GM03348 (cell line): ENCODE measurements at places on chromosomes 4 and X.

GRCh38 chr4:187940299-187940698 is 55.3 kb upstream of the ZFP42 start:
- DNase-seq = no peak

GRCh38 chr4:41452484-41453225 is 85.3 kb upstream of the LIMCH1 start:
- no peak for DNase-seq

DNA sequence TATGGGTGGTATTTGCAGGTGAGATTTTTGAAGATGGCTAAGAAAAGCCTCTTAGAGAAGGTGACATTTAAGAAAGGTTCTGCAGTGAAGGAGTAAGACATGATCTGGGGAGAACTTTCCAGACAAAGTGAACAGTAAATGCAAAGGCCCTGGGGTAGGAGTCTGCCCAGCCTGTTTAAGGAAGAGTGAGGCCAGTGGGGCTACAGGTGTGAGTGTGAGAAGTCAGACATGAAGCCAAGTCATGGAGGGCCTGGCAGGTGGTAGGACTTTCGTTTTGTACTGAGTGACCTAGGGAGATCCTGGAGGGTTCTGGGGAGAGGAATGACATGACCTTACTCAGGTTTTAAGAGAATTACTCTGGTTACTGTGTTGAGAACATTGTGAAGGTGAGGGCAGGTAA is 21.5 kb downstream of the COQ2 start:
- no peak for DNase-seq

GRCh38 chr4:7153711-7154110 is 38.6 kb upstream of the SORCS2 start:
- DNase-seq = no peak

DNA sequence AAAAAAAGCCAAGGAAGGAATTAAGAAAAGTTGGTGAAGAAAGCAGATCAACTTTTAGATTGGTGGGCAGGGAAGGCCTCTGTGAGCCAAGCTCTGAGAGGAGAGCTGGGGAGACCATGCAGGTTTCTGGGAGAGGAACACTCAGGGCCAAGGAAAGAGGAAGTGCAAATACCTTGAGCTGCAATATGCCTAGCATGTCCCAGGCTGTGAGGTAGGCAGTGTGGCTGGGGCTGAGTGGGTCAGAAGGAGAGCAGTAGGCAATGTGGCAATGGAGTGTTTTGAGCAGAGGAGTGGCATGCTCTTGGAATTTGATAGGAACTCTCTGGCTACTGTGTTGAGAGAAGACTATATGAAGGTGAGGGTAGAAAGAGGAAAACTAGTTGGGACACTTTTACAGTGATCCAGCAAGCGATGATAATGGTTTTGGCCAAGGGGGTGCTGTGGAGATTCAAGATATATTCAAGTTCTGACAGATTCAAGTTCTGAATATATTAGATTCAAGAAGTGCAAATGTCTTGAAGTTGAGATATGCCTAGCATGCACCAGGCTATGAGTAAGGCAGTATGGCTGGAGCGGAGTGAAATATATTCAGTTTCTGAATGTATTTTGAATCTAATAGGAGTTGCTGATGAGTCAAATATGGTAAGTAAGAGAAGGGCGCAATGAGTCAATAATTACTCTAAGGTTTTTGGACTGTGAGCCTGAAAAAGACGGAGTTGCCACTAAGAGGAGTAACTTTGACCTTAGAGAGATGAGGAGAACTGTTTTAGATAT is 172.5 kb downstream of the CAMK2D start:
- DNase-seq = no peak

DNA sequence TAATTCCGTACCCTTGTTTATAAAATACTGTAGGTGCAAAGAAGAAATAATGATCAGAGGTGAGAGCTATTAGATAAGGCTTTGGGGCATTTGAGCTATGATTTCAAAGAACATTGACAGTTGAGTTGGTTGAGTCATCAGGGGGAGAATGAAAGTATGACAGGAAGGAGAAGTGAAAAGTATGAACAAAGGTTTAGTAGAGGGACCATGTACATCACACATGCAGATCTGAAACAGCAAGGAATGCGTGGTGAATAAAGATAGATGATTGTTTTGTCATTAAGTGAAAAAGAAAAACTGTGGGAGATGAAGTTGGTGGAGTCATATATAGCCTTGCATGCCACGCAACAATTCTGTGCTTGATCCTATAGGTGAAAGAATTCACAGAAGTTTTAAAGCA is 163.1 kb downstream of the ARAP2 start:
- no peak for DNase-seq
